ENCODE measurements at places on chromosomes 2 and 18.

GRCh38 chr2:53127061-53127650, 640.4 kb upstream of the CHAC2 start:
- no peak for DNase-seq

DNA sequence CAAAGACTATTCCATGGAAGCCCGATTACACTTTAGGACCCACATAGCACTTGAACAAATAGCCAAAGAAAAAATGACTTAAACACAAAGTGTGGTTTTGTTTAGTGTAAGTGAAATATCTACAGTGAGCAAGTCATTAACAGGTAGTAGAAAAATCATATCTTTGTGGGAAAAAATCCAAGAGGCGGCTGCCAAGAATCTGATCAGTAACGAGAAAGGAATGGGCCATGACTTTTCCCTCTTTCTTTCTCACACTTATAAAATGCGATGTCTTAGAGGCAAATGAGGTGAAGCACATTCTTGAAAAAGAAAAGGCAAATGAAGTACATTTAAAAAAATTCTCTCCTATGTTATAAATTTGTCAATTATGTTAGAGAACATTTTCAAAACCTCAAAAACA, 12.9 kb upstream of the GEMIN6 start:
- peak; percentile 91 for DNase-seq

DNA sequence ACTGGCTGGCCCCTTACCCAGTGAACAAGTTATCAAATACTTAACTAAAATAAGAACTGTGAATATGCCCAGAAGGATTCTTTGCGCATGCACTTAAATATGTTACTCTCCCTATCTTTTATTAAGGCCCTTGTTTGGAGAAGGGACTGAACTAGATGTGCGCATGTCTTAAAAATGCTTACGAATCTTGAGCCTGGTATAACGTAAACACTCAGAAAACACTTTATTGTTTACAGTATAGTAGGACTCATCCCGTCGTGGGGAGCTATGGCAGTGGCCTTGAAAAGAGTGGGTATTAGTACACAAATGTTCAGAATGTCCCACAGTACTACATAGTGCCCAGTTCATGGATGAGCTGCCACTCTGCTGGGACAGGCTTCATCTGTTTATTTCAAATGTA, 75.9 kb upstream of the MAP4K3 start:
- no peak for DNase-seq

- DNase-seq = no peak
Measured at GRCh38 chr2:62199392-62200125, 3.6 kb downstream of the B3GNT2 start.

GRCh38 chr18:79458131-79458838, 62.6 kb downstream of the NFATC1 start:
- peak; percentile 91 for DNase-seq
